Astrocyte of the hippocampus (primary cell): ENCODE measurements at places on chromosomes 4 and X.
A peak's percentile ranks its signal among the peaks of the same experiment; 100 is the strongest.

DNA sequence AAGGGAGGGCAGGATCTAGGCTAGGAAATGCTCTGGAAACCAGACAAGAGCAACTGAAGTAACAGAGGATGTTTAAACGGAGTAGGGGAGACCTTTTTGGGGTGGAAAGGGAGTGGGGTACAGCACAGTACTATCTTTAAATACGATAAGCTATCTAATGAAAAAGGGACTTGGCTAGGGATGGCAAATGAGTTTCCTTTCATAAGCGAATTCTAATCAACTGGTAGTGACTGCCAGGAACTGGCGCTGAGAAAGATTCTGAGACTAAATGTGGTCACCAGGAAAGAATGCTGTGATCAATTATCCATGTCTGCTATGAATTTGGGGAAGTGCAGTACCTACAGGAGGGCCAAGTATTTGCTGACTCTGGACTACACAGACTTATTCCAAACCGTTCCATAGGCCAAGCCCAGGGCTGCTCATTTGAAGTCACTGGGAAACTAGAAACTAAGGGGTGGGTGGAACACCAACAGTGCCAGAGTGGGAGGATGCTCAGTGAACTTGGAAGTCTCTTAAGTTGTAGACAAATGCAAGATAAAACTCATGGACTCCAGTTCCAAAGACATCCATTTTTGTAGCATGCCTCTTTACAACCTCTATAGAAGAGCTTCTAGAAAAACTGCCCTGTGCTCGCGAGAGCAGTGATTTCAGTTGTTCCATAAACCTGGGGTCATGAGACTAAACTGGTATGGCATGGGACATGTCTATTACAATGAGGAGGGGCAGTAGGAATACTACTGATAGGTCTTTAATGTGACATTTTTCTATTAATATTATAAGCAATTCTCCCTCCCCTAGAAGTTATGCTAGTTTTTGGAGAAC, 2.0 kb downstream of the TRAPPC2 start:
- peak; percentile 39 for DNase-seq

DNA sequence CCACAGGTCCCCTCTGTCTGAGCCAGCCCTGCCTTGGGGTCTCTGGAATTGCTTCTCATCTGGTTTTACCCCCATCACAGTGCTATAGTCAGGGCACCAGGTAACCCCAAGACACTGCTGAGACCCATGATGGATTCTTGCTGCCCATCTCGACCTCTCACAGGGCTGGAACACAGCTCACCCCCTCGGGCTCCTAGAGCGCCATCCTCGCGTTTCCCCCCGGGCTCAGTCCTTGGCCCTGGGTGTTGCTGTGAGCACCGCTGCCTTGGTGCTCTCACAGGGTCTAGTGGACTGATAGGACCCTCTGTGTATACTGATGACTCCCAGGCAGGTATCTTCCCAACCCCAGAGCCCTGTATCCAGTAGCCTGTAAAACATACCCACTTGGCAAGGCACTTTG, 8.8 kb downstream of the MAEA start:
- no peak for DNase-seq

GRCh38 chr4:23999714-24000469, 110.0 kb upstream of the PPARGC1A start:
- DNase-seq, result peak; percentile 24

DNA sequence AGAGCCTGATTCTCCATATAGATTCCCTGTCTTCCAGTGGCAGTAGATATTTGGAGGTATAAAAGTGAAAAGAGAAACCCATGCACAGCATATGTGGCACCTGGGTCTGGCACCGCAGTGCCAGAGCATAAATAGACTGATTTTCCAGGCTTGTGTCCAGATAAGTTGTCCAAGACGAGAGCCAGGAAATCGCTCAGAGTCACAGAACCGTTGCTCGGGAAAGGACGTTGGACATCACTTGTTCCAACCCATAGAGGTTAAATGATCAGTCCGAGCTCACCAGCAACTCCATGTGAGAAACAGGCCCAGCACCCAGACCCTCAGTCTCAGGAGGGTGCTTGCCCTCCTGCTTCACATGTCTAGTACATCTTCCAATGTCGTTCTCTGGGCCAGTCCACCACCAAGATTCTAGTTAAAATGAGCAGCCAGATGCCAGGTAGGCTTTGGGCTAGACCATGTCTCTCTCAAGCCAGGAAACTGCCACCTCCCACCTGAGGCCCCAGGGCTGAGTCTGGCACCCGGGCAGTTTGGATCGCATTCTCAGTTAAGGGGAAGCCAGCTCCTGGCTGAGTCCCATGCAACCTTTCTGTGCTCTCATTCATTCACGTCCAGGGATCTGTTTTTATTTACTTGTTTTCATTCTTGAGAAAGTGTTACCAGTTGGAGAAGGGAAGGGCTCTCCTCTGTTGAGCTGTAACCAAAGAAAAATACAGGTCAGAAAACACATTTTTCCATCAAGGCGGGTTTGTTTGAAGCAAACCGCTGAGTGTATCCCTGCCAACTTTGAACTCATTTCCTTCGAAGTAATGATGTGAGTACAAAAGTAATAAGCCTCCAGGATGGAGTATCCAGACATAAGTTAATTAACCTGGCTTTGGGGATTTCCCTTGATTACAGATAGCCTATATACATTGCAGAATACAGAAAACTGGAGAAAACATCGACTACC, 91.7 kb downstream of the PHOX2B start:
- peak; percentile 67 for DNase-seq

DNA sequence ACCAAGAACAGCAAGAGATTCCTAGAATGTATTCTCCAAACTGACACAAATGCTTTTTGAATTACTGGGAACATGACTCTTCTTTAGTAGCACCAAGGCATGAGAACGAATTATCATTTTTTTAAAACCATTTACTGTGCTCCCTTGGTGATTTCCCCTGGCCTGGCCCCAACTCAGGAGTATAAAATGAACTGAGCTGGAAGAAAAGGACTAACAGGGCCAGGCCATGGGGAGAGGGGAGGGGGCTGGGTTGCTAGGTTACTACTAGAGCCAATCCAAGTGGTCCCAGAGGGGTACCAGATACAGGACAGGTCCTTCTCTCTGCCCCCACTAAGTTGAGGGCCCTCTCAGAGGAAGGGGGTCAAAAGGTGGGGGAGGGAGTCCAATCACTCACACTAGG, 23.1 kb downstream of the SASH3 start:
- peak; percentile 23 for DNase-seq

- no peak for DNase-seq
Observed at GRCh38 chr4:68658672-68659071, 11.8 kb downstream of the UGT2B15 start.

DNA sequence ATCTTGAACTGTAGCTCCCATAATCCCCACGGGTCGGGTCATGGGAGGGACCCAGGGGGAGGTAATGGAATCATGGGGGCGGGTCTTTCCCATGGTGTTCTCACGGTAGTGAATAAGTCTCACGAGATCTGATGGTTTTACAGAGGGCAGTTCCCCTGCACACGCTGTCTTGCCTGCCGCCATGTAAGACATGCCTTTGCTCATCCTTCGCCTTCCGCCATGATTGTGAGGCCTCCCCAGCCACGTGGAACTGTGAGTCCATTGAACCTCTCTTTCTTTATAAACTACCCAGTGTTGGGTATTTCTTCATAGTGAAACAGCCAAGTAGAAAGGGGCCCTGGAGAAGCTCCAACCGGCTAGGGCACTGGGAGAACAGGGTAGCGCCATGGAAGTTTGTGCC, 12.3 kb downstream of the CTAG1A start:
- DNase-seq, result no peak

DNA sequence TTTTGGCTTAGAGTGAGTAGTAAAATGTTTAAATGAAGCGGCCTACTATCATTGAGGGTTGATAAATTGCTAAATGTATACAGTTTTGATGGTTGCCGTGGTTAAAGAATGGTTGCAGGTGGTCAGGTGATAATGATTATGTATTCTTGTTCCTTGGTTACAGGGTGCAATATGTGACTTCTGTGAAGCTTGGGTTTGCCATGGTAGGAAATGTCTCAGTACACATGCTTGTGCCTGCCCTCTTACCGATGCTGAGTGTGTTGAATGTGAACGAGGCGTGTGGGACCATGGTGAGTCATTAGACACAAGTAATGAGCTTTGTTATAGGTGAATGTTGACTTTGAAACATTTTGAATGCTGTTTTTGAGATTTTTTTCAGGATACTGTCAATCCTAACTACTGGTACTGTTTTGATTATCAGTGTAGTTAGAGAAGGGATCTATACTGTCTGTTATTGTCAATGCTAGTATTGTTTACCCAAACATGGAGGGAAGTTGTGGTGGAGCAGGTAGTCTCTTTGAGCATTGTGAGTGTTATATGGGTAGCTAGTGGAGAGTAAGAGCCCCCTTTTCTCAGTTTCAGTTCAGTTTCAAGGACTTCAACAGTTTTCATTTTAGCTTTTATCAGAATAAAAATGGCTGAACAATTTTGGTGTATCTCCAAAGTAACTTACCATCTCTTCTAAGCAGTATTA, 8.9 kb downstream of the ZNF330 start:
- DNase-seq, result no peak

DNA sequence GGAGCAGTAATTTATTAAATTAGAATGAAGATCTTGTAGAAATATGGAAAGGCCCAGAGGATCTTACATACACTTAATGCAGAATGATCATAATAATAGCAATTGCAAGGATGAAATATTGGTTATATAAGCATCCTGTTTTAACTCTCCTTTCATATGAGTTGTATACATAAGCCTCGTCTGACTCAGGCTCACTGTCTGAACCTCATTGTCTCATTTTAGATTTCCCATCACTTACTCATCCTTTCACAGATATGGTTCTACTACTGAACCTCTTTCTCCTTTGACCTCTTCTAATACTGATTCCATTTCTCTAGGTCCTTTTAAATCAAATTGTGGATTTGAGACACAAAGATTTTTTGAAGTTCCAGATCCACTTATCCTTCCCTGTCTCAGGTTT, 277.3 kb upstream of the TRPC5 start:
- no peak for DNase-seq

- DNase-seq, result no peak
Observed at GRCh38 chr4:6474053-6474568, 1.7 kb upstream of the PPP2R2C start.

- DNase-seq, result peak; percentile 51
Observed at GRCh38 chrX:38654302-38654701, 93.0 kb downstream of the TSPAN7 start.

DNA sequence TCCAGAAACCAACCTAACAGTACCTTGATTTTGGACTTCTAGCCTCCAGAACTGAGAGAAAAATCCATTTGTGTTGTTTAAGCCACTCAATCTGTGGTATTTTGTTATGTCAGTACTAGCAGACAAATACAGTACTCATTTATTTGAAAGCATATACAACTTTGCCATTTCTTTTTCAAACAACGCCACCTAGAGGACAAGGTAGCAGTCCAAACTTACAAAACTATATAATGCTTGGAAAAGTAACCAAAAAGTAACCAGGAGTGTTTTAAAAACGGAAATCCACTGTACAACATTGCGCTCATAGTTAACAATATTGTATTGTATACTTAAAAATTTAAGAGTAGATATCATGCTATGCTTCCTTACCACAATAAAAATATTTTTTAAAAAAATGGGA, 37.0 kb upstream of the FGF13 start:
- DNase-seq, result peak; percentile 40

GRCh38 chrX:88982933-88983332, 235.9 kb downstream of the CPXCR1 start:
- no peak for DNase-seq

GRCh38 chr4:88775529-88775928, 77.9 kb upstream of the NAP1L5 start:
- DNase-seq, result no peak

GRCh38 chrX:92232182-92232581, 453.0 kb downstream of the PCDH11X start:
- peak; percentile 4 for DNase-seq

DNA sequence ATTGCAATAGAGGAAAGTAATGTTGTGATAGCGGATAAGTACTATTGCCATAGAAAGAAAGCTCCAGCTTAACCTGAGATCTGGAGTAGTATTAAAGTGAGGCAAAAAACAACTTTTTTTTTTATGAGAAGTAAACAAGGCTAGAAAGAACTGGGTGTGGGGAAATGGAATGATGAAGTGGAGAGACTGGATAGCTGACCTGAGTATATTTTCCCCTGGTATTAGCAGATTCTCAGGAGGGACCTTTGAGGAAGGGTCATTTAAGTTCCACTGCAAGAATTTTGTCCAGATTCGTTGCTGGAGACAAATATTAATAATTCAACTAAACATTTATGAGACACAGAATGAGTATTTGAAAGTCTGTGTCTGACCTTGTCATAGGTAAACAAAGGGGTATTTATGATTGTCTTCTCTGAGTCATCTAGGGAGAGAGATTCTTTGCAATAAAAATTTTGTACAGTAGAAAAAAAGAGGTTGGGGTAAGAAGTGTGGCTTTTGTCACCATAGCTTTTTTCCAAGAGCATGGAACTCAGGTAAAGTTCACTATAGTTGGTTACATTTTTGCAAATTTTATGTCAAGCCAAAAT, 2095.9 kb downstream of the ARAP2 start:
- no peak for DNase-seq

- DNase-seq, result peak; percentile 83
Observed at GRCh38 chrX:68415316-68415715, 18.0 kb downstream of the OPHN1 start.

DNA sequence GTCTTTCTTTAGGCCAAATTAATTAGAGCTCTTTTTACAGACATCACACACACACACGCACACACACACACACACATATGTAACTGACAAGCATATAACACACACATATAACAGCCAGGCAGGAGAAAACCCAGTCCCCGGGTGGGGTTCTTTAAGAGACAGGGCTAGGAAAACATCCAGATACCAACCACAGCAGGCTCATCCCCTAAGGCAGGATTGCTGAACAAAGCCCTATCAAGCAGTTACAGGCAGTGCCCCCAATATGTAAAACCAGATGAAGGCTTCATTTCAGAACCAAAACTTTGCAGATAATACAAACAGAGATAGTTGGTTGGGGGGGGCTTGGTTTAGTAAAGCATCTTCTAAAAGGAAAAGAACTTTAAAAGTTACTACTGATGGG, 18.0 kb upstream of the FAM47E start:
- DNase-seq, result no peak

- no peak for DNase-seq
Observed at GRCh38 chr4:187390646-187391045, 604.9 kb upstream of the ZFP42 start.

- DNase-seq, result no peak
Observed at GRCh38 chr4:127667116-127667515, 34.4 kb downstream of the INTU start.

DNA sequence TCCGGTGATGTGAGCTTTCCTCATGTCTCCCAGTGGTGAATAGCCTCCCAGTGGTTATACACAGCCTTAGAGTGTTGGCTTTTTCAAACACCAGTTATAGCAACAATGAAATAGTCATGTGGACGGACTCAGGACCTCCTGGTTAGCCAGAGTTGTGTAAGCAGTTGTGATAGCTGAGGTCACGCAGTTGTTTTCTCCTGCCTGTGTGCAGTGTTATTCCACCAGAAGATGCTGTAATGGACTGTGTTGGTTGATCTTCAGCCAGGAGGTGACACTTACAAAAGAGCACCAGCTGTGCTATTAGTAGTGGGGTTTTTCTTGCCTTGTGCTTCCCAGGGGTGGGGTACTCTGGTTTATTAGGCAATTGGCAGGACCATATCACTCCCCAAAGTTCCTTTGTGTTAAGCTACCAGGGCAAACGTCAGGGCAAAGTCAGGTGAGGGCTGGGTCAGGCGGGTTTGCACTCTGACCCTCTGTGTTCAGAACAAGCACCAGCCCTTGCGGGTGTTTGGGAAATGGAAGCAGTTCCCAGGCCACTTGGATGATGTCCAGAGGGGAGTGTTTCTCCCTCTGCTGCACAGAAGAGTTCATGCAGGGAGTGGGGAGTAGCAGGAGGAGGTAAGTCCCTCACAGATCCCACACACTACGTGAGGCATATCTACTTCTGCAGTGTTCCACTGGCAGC, 252.6 kb downstream of the TMEM47 start:
- DNase-seq, result no peak
